Fibroblast of gingiva (primary cell): ENCODE measurements at places on chromosomes 4 and X.

GRCh38 chrX:18885328-18886004 lies 98.4 kb downstream of the PHKA2 start:
- DNase-seq, result no peak

DNA sequence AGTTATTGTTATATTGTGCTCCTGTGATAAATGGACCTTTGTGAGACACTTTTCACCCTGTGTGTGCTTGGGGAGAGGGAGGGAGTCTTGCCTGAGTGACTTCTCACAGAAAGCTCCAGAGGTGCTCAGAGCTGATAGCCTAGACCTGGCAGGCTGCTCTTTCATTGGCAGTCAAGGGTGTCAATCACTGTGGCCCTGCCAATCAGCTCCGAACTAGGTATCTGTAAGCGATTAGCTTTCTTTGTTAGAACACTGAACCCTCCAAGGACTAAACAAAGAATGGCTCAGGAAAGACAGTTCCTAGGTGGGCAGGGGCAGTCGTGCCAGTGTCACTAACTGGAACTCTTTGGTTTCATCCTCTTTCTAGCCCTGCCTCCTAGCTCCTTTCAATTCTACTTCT lies 2.7 kb upstream of the NALF2 start:
- no peak for DNase-seq

DNA sequence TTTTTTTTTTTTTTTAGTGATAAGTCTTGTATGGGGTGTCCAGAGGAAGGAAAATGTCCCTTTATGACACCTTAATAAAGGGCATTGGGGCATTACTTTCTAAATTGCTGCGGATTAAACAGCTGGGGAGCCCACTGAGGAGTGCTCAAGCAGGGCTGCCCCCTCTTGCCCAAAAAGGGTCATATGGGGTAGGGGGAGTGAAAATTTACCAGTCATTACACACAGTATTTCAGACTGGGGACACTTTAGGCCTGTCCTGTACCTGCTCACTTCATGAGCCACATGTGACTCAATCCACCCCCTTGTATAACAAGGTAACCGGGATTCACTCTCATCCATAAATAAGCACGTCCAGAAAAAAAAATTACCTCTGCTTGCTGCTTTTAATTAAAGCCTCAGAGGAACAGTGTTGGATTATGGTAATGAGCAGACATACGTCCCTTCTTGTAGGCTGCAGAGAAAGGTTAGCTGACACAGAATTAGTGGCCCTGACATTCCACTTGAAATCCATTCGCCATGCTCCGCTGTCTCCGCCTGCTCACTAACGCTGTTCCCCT lies 1.8 kb downstream of the PRDM8 start:
- DNase-seq, result no peak

DNA sequence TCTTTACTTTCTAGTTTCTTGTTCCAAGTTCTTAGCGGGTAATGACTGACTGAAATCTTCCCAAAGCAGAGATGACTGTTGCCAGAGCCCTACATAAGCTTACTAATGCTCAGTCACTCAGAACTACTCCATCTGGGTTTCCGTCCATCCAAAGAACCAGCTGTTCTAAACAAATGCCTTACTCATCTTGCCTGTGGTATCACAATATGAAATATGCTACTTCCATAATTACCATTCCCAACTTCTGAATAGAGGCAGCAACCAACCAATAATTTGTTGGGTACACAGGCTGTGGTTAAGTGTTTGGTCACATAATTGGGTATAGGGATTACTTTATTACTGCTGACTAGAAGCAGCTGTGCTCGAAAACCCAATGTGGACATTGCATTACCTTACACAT lies 930.2 kb upstream of the DIAPH2 start:
- peak; percentile 29 for DNase-seq

GRCh38 chr4:72312032-72312650 lies 256.9 kb downstream of the ADAMTS3 start:
- peak; percentile 92 for DNase-seq

GRCh38 chr4:70842761-70843435 lies 3.2 kb upstream of the GRSF1 start:
- no peak for DNase-seq

- DNase-seq, result no peak
Observed at GRCh38 chr4:86791126-86791525, 58.1 kb downstream of the SLC10A6 start.

GRCh38 chr4:11182586-11183355 lies 245.9 kb downstream of the HS3ST1 start:
- DNase-seq, result no peak

GRCh38 chrX:13283512-13283911 lies 36.3 kb downstream of the ATXN3L start:
- no peak for DNase-seq
